Suprapubic skin (tissue), 4 donors: ENCODE measurements at places on chromosomes 2 and 18. TPM values are rescaled to one million over a fixed set of nuclear protein-coding genes. Genes with fewer than 3 reads are reported as not detected.

GRCh38 chr2:202941771-202942170 is 29.7 kb downstream of the CARF start:
- no peak overlapping the region for H3K27ac ChIP-seq
- H3K4me3 ChIP-seq, result no peak overlapping the region
- no peaks in the 10 kb centered on the region for H3K27me3 ChIP-seq
- peaks cover 34% of the 10 kb centered on the region for H3K36me3 ChIP-seq
- no peaks in the 10 kb centered on the region for H3K4me1 ChIP-seq
- no peak for DNase-seq

The STAMBP gene
- 45.0 TPM for total RNA-seq

The CTAGE1 gene
- not detected for total RNA-seq

DNA sequence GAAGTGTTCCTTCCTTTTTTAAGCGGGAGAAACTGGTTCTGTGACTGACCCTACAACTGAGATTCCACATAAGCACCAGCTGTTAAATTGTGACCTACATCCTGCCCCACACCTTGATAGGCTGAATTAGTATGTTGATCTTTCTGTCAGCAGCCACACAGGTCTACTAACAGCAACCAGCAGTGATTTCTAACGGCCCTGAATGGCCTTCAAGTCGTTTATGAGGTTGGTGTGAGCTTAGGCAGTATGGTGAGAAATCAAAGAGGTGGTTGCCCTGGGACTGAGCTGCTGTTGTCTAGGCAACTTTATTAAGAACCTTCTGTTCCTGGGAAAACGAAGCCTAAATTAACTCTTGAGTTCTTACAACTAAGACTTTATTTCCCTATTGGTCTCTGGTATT is 197.2 kb upstream of the FSHR start:
- H3K27me3 ChIP-seq, result no peaks in the 10 kb centered on the region
- no peak overlapping the region for H3K27ac ChIP-seq
- no peaks in the 10 kb centered on the region for H3K4me1 ChIP-seq
- no peak for DNase-seq
- H3K4me3 ChIP-seq, result no peak overlapping the region
- H3K36me3 ChIP-seq, result no peaks in the 10 kb centered on the region
